ENCODE measurements at places on chromosomes 7 and 10. TPM values are rescaled to one million over a fixed set of nuclear protein-coding genes. Genes with fewer than 3 reads are reported as not detected.
A peak's percentile ranks its signal among the peaks of the same experiment; 100 is the strongest.

Gene DKK1
- total RNA-seq = 12.7 TPM

Gene IFIT1B
- not detected for total RNA-seq

Gene TMEM236
- total RNA-seq = 0.04 TPM

Gene CHST3
- 26.3 TPM for total RNA-seq

Gene ARHGEF35
- total RNA-seq = 14.9 TPM

Gene LIPN
- total RNA-seq = not detected

Gene ARMS2
- not detected for total RNA-seq

Gene TFEC
- total RNA-seq = 0.49 TPM

Gene PPIF
- 36.3 TPM for total RNA-seq

Gene RARRES2
- total RNA-seq = 24.9 TPM

Gene LSM8
- 36.8 TPM for total RNA-seq

Gene SCART1
- total RNA-seq = 4.7 TPM

Gene MEST
- total RNA-seq = 598 TPM

Gene PTPN20
- not detected for total RNA-seq

Gene LRGUK
- 1.00 TPM for total RNA-seq

DNA sequence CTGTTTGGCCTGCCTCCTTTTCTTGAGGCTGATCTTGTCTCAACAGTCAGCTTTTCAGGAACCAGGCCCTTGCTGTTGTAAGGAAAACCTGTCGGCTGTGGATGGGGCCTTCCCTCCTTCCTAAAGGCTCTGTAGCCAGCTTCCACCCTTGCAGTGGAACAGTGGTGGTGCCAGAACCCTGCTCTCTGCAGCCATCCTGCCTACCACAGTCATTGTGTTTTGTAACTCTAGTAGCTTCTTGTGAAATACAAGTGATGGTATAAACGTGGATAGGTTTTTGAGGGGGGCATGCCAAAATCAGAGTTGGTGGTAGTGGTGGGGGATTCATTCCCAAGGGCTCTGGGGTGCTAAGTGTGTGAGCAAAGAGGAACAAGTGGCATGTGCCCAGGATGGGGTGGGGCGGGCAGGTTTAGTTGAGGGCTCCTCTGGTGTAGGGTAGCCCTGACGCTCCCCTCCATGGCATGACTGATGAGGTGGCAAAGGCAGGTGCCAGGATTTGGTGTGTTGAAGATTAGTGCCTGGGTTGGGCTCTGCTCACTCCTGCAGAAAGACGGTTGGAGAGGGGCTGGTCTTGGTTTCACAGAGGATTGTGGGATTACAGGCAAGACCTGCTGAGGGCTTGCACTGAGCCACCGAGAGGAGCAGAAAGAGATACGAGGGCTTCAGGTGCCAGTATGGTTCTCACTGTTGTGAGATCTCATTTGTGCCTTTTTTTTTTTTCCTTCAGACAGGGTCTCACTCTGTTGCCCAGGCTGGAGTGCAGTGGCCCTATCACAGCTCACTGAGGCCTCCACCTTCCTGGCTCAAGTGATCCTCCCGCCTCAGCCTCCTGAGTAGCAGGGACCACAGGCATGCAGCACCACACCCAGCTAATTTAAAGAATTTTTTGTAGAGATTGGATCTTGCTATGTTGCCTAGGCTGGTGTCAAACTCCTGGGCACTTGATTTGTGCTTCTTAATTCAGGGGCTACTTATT lies 7.4 kb downstream of the TSPAN14 start:
- no peak for DNase-seq

DNA sequence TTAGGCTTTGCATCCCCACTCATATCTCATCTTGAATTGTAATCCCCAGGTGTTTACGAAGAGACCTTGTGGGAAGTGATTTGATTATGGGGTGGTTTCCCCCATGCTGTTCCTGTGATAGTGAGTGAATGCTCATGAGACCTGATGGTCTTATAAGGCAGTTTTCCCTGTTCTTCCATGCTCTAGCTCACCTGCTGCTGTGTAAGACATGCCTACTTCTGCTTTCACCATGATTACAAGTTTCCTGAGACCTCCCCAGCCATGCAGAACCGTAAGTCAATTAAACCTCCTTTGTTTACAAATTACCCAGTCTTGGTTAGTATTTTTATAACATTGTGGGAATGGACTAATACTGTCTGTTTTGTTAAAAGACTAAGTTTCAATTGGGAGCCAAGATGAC lies 35.3 kb upstream of the ZNF92 start:
- no peak for DNase-seq

DNA sequence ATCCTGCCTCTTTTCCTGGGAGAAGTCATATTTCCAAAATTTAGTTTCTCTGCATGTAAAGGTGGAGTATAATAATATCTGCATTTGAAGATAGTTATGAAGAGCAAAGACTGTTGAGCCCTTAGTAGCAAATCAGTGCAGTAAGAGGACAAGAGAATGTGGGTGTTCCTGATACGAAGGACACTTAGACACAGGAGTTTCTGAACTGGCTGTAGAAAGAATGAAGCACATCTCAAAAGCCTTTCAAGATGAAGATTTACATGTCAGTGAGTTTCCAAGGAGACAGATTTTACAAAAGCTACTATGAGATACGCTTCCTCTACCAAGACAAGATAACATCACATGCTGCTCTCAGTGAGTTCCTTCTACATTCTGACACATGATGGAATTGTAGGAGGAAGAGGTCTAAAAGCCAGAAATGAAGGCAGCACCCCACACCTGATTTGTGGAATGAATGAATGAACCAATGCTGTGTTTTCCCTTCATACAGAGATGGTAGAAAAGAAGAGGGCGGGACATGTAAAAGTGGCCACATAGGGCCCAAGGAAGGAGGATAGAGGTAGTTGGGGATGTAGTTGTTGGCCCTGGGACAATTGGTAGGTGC lies 173.6 kb upstream of the PDE1C start:
- DNase-seq = no peak

- peak; percentile 45 for DNase-seq
Observed at GRCh38 chr10:110226926-110227641, 19.7 kb downstream of the MXI1 start.

DNA sequence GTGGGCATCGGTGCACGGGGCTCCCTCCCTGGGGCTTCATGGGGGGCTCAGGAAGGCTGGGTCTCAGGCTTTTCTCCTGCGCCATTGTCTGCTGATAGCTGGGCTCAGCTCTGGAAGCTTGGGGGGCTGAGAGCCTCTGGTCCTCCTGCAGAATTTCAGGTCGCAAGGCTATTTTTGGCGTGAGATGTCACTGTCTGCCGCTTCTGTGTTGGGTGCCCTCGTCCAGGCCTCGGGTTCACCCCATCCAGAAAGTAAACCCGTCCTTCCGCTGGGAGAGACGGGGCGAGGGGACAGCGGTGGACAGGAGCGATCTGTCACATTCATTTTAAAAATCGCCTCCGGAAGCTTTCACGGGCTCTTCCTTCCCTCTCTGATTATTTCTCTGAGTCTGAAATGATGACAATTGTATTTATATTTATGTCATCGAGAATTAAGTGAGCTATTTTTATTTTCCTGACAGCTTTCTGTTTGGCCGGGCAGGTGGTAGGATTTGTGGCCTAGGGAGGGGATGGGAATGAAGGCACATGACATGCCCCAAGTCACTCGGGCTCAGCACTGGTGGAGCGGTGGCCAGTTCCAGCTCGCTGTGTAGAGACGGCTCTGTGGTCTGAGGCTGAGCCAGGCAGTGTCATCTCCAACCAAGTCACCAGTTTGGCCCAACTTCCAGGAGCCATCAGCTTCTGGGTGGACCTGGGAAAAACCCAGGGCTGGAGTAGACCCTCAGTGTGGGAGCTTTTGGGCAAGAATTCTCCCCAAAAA lies 40.7 kb upstream of the AP5Z1 start:
- no peak for DNase-seq

GRCh38 chr7:119647286-119647685 lies 625.7 kb upstream of the KCND2 start:
- DNase-seq = no peak

DNA sequence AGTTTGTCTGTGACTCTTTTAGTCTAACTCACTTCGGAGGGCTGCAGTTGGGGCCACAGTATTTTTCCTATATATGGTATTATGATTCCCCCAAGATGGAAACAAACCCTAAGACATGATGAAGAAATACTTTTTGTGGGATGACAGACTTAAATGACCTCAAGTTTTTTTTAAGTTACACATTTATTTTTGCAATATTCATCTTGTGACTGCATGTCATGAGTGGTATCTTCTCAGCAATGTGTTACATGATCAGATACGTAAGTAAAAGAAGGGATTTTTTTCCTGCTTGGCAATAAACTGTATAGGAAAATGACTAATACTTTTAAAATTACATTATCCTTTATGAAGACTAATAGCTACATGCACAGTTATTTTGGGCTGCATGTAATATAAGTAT lies 57.8 kb downstream of the OR13A1 start:
- DNase-seq = no peak

- DNase-seq = peak; percentile 10
Observed at GRCh38 chr10:101563007-101563406, 25.1 kb downstream of the POLL start.

DNA sequence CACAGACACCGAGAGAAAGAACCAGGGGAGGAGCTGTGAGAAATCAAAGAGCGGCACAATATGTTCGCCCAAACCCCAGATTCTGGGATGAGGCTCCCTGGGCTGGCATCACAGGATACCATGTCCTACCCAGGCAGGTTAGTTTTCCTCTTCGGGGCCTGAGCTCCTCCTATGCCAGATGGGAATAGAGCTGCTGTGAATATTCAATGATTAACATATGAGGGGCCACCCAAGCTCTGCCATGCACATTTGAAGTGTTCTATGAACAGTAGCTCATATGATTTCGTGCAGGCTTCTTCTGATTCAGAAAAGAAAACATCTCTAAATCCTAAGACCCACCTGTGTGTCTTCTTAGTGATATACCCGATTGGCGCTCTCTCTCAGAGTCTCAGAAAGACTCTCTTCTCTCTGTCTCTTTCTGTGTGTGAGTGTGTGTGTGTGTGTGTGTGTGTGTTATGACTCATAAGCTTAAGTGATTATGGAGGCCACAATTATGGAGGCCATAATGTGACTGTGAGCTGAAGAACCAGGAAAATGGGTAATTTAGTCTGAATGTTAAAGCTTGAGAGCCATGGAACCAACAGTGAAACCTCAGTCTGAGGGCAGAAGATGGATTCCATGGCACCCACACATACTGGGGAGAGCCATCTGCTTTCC lies 220.5 kb downstream of the KLF6 start:
- DNase-seq = no peak

- no peak for DNase-seq
Observed at GRCh38 chr10:95392681-95393164, 101.9 kb upstream of the PDLIM1 start.

DNA sequence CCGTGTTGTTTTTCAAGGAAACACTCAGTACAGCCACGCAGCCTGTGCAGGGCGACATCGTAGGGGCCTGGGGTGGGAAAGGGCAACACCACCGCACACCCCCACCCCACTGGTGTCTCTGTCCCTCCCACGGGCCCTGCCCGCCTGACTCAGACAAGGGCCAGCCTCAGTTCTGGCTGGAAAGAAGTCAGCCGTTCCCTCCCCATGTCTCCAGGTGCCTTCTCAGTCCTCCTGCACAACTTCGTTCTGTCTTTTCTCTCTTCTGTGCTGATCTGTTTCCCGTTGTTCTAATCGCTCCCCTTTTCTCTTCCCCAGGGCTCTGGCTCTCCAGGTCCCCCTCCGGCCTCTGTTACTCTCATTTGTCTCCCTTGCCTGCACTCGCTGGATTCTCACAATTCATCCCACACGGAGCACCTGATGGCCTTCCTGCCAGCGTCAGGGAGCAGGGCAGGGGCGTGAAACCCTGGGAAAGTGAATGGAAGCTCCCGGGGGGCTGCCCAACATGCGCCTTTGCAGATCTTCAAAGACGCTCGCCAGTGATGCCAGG lies 97.7 kb downstream of the WDR37 start:
- DNase-seq = no peak

- no peak for DNase-seq
Observed at GRCh38 chr10:114550756-114551635, 107.1 kb downstream of the ABLIM1 start.

- DNase-seq = no peak
Observed at GRCh38 chr10:100359529-100360150, 12.6 kb downstream of the SCD start.

DNA sequence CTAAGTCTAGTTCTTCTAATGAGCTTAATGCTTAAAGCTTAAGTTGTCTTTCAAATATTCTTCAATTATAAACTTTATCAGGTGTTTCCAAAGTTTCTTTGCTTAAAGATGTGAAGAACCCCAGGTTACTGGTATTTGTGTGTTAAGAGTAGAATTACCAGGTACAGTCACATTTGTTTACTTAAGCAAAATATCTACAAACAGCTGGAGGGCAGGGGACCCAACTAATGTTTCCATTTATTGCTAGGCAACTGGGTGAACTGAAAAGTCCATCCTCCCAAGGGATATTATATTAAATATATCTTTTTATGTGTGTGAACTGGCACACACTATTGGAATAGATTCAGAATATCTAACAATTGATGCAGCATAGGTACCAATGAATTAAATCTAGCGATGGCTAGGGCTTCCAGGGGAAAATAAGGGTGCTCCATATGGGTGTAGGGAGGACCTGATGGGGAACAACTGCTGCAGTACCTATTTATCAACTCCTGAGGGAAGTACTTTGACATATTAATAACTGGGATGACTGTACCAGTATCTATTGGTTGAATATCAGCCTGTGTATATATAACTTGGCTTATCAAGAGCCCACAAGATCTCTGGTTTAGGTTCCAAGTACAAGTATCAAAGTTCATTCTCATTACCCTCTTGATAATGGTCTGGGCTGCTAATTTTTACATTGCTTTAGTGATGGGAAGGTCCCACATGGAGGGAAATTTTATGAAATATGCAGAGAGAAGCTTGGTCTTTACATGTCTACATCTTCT lies 10.3 kb upstream of the AGR3 start:
- DNase-seq = no peak

DNA sequence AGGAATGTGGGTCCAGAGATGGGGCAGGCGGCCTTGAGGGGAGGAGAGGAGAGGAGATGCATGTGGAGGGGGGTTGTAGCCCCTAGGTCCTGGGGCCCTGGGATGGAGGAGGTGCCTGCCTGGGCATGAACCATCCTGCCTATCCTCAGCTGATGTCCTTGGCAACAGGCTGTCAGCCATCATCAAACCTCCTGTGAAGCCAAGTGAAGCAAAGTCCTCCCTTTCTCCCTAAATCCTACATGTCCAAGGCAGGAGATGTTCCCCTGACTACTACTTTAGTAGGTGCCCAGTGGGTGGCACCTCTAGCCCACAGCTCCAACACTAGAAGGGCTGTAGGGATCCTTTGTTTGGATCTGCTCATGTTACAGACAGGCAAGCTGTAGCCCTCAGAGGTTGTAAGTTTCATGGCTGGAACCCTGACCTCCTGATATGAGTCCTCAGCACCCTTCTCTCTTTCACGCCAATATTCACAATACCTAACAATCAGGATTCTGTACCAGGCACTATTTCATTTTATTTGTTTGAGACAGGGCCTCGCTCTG lies 66.6 kb upstream of the SYPL1 start:
- DNase-seq = no peak

DNA sequence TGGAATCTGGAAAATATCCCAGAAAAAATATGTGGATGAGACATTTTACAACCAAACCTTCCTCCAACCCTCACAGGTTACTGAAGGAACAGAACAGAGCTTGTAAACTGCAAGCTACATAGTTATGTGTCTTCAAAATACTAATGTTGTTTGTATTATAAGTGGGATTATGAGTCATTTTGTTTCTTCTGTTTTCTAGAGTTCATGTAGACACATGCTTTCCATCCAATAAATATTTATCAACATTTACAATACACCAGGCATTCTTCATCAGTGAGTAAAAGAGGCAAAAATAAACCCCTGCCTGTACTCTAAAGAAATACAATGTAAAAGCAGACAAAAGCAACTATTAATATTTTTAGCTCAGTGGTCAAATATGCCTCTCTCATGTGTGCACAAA lies 38.0 kb upstream of the TES start:
- no peak for DNase-seq

All from mesothelial cell of epicardium (in vitro differentiated cells).